ENCODE measurements at places on chromosomes 3 and 15.

GRCh38 chr3:162092751-162093150 lies 596.1 kb downstream of the OTOL1 start:
- DNase-seq, result no peak

- DNase-seq, result no peak
Measured at GRCh38 chr3:124826703-124827102, 60.5 kb downstream of the ITGB5 start.

- DNase-seq, result no peak
Measured at GRCh38 chr3:152658977-152659720, 175.8 kb upstream of the P2RY1 start.

DNA sequence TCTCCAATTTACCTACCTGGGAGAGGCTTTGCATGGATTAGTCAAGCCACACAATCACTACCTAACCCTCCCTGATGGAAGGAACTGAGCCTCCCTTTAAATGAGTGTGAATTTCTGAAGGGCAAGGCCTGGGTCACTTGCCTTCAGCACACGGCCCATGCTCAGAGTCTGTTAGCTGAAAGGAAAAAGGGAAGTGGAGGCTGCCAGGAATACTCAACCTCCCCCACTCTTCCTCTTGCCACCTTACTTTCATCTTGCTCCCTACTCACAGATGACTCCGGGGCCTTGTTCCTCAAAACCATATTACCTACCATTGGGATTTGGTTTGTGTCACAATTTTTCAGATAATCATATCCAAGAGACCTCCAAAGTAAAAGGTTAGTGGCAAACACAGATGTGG lies 220.0 kb downstream of the ABHD5 start:
- DNase-seq, result no peak

GRCh38 chr3:178567611-178568010 lies 31.4 kb downstream of the KCNMB2 start:
- no peak for DNase-seq

GRCh38 chr15:65028338-65028737 lies 1.1 kb downstream of the MTFMT start:
- DNase-seq, result no peak

- no peak for DNase-seq
Measured at GRCh38 chr15:33678176-33678575, 290.1 kb upstream of the CHRM5 start.

DNA sequence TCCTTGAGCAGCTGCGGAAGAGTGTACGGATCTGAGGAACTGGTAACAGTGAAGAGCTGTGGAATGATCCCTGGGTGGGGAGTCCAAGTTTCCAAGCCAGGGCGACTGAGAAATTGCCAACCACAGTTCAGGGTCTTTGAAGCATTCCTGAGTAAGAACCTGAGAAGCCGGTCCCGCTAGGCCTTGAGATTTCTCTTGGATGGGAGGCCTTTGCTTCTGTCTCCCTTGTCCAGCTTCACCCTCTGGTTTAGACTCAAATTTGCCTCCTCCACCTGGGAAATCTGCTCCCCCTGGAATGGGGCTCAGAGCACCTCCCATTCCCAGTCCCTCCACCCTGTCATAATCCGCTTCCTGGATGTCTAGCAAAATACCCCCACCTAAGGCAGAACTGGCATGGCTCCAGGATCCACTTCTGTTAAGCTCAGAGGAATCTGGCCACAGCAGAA lies 127.7 kb upstream of the DLG1 start:
- no peak for DNase-seq

DNA sequence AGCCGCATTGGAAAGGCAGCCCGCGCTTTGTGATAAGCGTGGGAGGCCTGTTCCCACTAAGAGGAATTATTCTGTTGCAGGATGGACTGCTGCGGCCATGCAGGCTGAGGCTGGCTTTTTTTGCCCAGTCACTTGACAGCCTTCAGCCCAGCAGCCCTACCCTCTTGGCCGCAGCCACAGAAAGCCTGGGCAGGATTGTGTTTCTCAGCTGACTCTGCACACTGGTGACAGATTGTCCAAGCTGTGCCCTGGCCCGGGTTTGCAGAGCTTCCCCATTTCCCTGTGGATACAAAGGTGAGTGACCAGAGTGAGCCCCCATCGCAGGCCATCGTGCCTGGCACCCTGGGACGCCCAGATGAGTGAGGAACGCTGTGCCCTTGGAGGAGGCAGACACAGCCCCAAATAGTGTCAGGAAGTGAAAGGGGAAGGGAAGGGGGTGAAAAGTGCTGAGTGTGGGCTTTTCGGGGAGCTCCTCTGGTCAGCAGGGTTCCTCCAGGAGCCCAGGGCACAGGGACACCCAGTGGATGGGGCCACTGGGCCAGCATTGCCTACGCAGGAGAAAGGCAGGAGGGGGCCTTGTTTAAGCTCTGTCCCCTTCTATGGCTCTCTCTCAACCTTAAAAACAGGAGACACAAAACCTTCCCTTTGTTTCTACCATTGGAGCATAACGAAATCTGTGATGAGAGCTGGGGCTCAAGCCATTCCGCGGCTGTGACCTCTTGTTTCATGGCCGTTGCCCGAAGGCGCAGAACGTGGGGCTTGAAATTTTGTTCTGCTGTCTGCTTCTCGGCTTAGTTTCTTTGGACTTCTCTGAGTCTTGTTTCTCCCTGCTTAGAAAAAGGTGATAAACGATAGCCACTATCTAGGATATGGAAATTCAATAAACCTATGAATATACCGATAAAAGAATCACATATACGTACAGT lies 91.5 kb upstream of the MEF2A start:
- DNase-seq, result no peak

DNA sequence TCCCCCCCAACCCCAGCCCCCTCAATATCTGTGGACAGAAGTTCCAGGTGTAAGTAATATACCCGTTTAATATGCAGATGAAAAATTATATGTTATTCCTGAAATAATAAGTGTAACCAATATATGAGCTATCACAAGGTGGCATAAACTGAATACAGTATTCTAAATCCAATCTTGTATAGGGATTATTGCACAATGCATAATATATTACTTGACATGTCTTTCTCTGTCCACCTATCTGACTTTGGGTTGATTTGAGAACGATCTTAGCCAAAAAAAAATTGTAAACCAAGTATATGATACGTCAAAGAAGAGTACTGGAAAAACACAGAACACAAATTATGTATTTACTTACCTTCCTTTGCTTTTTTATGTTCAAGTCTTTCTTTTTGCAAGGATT lies 47.8 kb downstream of the GOLIM4 start:
- DNase-seq, result no peak

- no peak for DNase-seq
Measured at GRCh38 chr3:45772341-45773035, 23.8 kb downstream of the SLC6A20 start.

DNA sequence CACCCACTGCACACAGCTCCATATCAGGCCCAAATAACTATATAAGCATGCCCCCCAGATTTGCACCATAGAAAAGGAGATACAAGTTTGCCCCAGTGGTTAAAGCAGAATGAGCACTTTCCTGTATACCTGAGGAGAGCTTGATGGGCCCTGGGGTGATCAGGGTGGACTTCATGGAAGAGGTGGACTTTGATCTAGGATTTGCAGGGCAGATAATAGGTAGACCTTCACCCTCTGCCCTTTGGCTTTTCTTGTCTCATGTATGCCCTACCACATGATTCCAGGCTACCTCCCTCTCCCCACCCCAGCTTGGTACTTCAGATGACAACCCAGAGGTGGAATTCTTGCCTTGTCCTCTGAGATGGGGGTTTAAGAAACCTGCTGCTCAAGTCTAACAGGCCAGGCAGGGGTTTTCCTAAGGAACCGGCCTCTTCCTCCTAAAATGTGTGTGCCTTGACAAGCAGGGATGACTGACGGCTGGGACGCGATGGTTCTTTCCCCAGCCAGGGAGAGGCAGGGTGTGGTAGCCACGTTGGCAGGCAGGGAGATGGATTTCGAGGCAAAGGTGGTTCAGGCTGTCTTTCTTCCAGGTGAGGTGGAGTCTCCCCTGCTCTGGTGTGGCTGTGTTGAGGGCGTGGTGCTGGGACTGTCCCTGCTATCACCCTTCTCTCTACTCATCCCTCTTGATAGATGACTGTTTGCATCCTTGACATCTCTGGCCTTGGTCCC lies 6.6 kb upstream of the RHCG start:
- DNase-seq, result peak; percentile 76

GRCh38 chr3:157134620-157135191 lies 25.2 kb downstream of the CCNL1 start:
- no peak for DNase-seq

- DNase-seq, result no peak
Measured at GRCh38 chr15:41102854-41103253, 13.2 kb downstream of the INO80 start.

DNA sequence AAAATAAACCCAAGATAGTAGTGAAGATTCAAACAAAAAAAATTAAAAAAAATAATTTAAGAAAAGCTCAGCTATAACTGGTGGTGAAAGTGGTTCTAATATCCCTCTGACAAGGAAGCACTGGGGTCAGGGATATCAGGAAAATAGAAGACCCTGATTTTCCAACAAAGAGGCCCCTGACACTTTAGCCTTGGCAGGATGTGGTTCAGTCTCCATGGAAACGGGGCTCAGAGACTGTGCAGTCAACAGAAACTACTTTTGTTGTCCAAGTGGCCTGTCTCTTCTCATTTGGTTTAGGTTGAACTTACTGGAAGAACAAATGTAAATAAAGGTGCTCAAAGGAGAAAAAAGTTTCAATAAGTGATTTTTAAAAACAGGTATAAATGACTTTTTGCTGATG lies 27.2 kb downstream of the INTS14 start:
- no peak for DNase-seq

GRCh38 chr15:94655249-94655880 lies 424.0 kb downstream of the MCTP2 start:
- DNase-seq, result no peak

- peak; percentile 89 for DNase-seq
Measured at GRCh38 chr3:57956119-57956832, 51.9 kb upstream of the FLNB start.

DNA sequence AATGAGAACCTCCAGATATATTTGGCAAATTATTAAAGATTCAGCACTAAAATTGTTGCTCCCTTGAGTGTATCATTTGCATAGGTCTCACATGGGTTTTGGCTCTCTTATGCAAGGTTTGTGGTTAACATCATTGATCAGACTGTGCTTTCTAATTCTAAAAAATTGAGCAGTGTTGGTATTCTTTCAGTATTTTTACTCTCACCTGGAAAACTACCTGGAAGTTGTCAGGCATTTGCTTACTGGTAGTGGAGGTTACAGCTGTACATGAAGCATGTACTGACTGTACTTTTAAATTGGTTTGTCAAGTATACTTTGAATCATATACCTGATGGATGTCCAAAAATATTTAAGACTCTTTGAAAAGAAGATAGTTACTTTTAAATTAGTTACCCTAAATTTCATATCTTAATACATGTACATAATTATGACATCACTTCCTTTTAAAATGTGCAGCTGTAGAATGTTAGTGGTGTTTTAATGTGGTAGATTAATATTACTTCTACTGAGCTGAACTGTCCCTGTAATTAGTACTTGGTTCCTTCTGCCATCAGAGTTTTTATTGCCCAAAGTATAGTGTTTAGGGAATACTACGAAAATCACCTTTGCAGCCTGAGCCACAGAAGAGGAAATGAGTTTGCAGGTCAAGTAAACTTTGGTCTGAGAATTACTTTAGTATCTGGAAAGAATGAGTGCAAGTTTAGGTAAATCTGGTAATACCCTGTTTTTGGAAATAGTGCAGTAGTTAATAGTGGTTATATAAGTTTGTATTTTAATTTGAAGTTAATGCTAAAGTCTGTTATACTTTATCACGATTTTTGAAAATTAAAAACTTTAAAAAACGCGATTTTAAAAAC lies 2.8 kb downstream of the CHD2 start:
- DNase-seq, result no peak

DNA sequence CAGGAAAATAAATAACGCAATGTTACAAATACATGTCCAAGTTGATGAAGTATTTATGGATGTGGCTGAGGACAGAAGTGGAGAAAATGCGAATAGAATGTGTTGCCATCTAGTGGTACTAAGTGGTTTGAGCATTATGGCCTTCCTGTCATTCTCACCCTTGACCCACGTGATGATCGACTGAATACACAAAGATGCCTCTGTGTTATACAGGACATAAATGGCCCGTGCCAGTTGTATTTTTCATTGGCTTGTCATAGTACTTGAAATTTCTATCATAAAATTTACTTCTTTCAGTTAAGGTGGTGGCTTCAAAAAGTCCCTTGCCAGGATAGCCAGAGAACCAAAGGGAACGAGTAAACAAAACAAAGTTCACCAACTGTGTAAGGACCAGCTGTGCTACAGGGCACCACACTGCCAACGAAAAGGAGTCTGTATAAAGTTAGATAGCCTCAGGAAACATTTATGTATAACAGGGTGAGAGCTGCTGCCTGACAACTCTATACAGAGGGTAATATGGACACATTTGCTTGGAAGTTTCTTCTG lies 103.7 kb downstream of the MYH15 start:
- DNase-seq, result peak; percentile 39

DNA sequence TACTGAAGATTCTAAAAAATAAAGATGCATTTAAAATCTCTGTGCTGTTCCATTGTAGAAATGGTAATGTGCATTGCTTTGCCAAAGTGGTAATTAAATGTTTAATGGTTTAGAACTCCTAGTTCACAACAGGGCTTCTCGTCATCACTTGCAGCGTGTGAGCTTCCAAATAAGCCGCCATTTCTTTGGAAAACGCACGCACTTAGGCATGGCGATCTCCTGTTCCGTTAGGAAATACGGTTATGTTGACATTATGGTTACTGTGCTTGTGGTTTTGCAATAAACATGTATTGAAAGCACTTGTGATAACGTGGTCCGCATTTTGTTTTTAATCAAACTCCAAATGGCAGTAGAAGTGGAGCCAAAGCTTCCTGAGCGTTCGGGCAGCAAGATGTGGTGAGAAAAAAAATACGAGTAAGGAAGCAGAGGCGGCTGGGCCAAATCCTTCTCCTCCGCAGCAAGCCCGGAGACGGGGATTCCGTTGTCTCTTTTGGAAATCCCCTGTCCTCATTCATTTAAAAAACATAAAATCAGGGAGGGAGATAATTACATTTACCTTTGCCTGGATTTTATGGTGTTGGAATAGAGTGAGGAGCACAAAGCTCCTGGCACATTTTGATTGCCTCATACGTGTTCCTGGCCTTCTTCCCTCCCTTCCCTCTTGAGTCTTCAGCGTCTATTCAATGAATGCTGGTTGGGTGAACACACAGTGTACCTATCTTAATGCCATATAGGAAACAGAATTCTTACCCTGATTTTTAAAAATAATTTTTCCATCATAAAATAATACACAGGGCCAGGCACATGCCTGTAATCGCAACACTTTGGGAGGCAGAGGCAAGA lies 97.5 kb downstream of the SLC49A4 start:
- no peak for DNase-seq

DNA sequence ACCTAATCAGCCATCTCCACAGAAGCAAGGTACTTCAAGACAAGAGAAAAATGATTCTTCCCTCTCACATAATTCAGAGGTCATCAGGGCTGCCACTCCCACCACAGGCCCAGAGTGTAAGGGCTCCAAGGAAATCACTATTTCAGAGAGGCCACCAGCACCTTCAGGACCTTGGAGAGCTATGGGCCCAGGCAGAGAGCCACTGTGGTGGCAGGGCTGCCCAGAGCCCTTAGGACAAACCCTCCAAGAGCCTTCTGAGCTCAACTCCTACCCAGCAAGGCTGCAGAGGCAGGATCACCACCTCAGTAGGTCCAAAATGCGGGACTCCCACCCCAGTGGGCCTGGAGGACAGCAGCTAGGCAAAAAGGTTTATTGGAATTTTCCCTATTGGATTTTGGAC lies 17.9 kb upstream of the FAN1 start:
- DNase-seq, result no peak

GRCh38 chr3:185866555-185866954 lies 41.7 kb upstream of the IGF2BP2 start:
- no peak for DNase-seq
